ENCODE measurements at places on chromosomes 5 and 9. TPM values are rescaled to one million over a fixed set of nuclear protein-coding genes. Genes with fewer than 3 reads are reported as not detected.

Gene FOCAD
- polyA plus RNA-seq, result 17.8 TPM

Gene PRDM9
- not detected for polyA plus RNA-seq

Gene FGD3
- polyA plus RNA-seq, result 1.4 TPM

Gene FGF10
- polyA plus RNA-seq, result 0.09 TPM

Gene CDH12
- not detected for polyA plus RNA-seq

Gene IFNA13
- polyA plus RNA-seq, result not detected

Gene IRGM
- polyA plus RNA-seq, result 0.11 TPM

Gene TRPM3
- 2.4 TPM for polyA plus RNA-seq

Gene PCDHGB2
- polyA plus RNA-seq, result 1.9 TPM

GRCh38 chr9:89956907-89957306, 352.1 kb downstream of the GADD45G start:
- no peak for DNase-seq

- DNase-seq, result no peak
These were observed 298.3 kb downstream of the CSNK1G3 start for GRCh38 chr5:123810253-123810652.

- DNase-seq, result peak; percentile 72
These were observed 51.2 kb upstream of the TESK1 start for GRCh38 chr9:35553670-35554543.

DNA sequence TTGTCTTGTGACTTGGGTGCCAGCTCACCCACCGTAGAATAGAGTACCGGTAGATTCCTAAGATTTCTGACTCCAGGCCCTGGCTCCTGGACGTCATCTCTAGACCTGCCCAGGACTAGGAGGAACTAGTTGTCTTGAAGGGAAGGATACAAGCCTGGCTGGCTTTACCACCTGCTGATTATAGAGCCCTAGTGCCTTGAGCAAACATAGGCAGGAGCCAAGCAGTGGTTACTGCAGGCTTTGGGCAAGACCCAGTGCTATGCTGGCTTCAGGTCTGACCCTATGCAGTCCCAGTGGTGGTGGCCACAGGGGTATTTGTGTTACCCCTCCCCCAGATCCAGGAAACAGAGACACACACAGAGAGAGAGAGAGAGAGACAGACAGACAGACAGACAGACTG, 606.2 kb downstream of the PDE4D start:
- no peak for DNase-seq

GRCh38 chr5:14671414-14671813, 6.9 kb downstream of the OTULIN start:
- DNase-seq, result no peak

- DNase-seq, result no peak
These were observed 13.0 kb downstream of the SLC38A9 start for GRCh38 chr5:55699041-55699688.

DNA sequence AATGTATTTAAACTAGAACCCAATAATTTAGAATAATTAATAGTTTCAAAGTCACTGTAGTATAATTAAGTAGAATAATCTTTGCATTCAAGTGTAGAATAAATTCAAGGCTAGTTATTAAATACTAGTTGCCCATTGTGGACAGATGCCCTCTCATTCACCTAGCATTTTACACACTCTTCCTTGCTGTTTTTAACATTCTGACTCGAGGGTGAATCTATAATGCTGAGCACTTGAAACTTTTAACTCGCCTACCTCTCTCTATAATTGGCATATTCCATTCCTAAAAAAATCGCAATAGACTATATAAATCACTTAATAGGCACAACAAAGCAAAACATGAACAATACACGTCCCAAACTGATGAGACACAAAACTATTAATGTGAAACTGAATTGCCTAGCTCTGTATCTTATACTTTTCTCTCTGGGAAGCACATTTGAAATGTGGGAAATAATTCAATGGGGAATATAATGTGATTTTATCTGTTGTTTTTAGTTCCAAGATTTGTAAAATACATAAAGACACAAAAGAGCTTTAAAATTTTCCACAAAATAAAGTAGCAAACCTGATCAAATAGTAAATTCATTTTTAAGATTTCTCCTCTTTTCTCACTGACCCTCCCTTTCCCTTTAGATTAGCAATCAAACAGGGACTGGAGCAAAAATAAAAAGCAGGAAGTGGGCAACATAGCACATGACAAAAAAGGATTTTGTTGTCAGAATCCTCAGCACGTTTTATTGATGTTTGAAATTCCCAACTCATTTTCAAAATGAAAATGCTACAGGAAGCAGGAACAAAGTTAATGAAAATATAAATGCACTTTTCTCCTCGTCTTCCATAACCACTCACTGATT, 295.6 kb downstream of the PDE4D start:
- no peak for DNase-seq

DNA sequence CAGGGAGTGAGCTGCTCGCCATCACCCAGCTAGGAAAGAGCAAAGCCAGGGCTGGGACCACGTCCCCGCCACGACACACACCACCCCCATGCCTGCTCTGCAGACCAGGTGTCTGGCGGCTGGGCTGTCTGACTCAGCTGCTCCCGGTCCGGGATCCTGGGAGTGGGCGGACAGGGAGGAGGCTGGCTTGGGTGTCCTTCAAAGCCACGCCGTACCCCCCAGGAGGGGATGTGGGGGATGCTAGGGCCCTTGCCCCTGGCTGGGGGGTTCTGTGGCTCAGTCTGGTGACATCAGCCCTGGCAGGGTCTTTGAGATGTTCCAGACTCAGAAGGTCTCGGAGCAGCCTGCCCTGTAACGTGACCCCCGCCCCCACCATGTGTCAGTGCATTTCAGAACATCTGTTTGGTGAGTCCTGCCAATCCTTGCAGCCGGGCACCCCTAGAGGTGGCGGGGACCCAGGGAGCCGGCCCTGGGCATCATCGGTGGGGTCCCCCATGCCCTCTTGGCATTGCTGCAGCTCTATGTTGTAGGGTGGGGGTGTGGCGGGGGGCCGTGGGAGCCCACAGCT, 62.3 kb downstream of the HMCN2 start:
- DNase-seq, result no peak

DNA sequence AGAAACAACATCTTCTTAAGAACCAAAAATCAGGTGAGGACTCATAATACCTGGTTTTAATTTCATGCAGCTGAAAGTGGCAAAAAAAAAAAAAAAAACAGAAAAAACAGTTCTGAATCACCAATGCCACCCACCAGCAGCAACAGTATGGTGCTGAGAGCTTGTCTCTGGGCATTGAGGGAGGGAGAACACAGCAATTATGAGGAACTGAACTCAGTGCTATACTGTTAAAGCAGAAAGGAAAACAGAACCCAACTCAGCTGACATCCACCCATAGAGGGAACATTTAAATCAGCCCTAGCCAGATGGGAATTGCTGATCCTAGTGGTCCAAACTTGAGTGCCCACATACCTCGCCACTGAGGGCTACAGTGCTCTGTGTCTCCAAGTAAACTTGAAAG, 657.9 kb downstream of the ACTL7B start:
- DNase-seq, result no peak

- DNase-seq, result no peak
These were observed 71.8 kb upstream of the ADAMTS2 start for GRCh38 chr5:179417016-179417415.

DNA sequence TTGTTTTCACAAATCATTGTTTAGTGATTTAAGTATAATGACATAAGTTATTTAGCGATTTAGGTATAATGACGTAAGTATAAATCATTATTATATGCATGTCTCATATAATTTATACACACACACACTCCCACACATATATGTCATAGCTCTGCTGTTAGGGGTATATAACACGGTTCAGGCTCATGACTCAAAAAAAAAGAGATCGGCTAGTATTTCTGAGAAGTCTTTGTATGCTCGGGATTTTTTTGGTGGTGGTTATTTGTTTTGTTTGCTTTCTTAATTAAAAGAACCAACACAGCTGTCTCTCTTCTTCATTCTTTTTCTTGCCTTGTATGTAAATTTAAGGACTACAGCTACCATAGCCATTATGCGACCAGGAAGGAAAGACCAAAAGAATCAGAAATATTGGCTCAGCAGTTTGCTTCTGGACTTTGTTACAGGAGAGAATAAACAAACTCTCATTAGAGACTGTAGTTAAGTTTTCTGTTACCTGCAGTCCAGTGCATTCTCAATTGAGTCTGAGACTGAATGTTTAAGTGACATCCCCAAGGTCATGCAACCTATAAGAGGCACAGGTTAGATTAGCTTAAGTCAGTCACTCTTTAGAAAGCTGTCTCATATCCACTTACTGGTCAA, 83.2 kb upstream of the NREP start:
- no peak for DNase-seq

- DNase-seq, result no peak
These were observed 86.4 kb downstream of the MED10 start for GRCh38 chr5:6291961-6292360.

DNA sequence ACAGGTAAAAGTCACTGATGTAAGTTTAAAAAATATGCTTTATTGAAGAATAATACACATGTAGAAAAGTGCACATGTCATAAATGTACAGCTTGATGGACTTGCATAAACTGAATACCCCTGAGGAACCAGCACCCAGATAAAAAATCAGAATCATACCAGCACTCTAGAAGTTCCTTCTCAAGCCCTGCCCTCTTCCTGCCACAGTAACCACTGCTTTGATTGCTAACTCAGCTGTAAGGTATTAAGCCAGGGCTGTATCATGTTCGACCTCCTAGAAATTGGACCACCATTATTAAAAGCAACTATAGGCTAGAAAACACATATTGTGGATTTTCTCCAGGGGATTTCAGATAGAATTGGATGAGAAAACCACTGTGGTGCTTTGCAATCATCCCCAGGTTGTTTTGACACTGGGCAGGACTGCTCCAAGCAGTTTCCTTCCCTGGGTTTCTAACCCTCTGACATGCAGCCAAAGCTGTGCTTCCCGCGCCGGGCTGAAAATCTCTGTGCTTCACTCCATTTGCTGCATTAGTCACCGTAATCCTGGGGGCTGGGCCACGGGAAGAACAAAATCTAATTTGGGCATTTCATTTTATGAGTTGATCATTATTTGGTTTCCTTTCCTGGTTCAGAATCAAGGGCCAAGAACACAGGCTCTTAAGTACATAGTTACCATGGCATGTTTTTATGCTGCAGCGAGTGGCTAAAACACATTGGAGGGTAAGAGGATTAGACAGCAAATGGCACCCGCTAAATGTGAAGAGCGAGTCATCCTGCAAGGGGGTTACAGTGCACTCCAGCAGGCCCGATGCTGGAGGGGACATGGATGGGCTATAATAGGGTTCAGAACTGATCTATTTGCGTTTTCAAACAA, 139.4 kb upstream of the IL12B start:
- DNase-seq, result no peak

DNA sequence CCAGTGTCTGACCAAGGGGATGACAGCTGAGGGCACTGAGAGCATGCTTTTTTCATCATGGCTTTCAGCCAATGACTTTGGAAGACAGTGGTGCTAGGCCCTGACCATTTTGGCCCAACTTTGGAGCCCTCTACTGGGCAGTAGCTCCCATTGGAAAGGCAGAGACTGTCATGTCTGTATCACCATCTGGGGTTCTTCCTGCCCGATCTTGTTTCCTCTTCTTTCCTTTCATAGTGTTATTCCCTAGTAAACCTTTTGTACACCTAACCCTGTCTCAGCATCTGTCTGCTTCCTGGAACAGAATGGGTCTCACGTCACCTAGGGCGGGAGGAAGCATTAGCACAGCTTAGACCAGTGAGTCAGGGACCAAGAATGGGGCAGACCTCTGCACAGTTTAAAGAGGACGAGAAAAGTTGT, 97.4 kb upstream of the MAST4 start:
- no peak for DNase-seq

- DNase-seq, result peak; percentile 75
These were observed 11.2 kb upstream of the CFAP95 start for GRCh38 chr9:69809304-69809863.

DNA sequence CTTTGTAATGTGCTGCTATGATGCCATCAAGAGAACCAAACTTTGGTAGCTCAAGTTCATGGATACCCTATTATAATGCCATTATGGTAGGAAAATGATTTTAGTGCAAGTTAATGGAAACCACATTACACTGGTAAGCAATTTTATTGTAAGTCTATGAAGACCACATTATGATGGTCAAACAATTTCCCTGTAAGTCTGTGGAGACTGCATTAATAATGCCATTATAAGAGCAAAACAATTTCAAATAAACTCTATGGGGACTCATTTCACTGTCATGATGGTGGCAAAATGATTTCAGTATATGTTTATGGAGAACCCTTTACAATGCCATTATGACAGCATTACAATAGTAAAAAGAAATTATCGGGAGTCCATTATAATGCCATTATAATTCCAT, 602.0 kb upstream of the MEF2C start:
- DNase-seq, result no peak

- peak; percentile 19 for DNase-seq
These were observed 353.6 kb downstream of the SLIT3 start for GRCh38 chr5:168947212-168947868.

- DNase-seq, result no peak
These were observed 111.4 kb upstream of the FER start for GRCh38 chr5:108636135-108636853.

- no peak for DNase-seq
These were observed 151.3 kb downstream of the SPOCK1 start for GRCh38 chr5:137347865-137348264.

- DNase-seq, result no peak
These were observed 63.0 kb downstream of the EXOSC2 start for GRCh38 chr9:130756455-130757152.

DNA sequence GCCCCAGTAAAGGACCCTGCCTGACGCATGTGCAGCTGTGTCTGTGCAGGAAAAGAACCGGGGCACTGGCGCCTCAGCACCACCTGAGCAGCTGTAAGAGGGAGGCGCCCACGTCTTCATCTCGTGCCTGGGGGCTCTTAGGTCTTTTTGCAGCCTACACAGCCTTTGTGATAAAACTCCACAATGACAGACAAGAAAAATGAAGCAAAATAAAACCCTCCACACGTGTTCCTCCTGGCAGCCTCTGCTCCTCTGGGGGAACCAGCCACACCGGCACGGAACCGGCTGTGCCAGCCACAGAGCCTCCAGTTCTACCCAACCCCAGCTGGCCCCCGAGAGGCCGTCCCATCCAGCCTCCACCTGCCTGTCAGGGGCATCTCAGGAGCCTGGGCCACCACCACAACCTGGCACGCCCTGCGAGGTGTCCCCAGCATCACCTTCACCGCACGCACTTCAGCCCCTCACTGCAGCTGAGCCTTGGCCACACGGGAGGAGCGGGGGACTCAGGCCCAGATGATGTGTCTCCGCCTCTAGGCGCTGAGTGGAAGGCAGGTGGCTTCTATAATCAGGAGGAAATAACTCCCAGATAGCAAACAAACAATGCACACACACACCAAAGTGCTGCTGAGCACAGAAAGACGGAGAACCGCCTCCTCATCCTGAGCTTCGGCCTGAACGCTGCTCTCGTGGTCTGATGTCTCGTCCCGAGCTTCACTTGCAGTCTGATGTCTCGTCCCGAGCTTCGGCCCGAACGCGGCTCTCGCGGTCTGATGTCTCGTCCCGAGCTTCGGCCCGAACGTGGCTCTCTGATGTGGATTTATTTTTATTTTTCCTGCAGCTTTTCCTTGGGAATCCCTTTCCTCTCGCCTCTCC, 28.6 kb upstream of the NSMF start:
- no peak for DNase-seq

DNA sequence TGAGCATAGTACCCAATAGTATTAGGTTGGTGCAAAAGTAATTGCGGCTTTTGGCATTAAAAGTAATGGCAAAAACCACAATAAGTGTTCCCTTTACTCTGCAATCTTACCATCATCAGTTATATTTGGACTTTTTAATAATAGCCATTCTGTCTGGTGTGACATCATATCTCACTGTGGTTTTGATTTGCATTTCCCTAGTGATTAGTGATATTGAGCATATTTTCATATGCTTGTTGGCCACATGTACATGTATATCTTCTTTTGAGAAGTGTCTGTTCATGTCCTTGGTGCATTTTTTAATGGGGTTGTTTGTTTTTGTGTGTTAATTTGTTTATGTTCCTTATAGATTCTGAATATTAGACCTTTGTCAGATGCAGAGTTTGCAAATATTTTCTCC, 289.9 kb downstream of the FAM170A start:
- no peak for DNase-seq
